Kidney (tissue), 22 donors: ENCODE measurements at places on chromosomes 7 and 10.

GRCh38 chr7:115087437-115087836 lies 165.5 kb downstream of the MDFIC start:
- no peak for DNase-seq

- DNase-seq: no peak
These were observed 814.6 kb upstream of the AUTS2 start for GRCh38 chr7:68783684-68784083.

- no peak for DNase-seq
These were observed 4.6 kb downstream of the TMEM140 start for GRCh38 chr7:135152442-135152841.

DNA sequence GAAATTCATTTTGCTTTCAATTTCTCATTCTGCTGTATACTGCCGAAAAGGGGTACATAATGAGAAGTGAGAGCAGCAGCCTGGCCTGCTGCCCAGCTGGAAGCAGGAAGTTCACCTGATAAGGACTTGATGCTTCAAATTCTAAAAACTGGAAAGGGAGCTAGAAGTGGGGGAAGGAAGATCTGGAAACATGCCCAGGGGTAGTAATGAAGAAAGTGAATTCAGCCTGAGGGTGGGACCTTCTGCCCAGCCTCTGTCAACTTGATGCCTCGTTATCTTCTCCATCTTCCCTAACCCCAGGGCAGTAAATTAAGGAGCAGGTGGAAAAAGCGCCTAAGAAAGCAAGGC lies 69.4 kb downstream of the ARMH3 start:
- DNase-seq: no peak

- no peak for DNase-seq
These were observed 98.3 kb upstream of the ARHGAP21 start for GRCh38 chr10:24821986-24822385.
